ENCODE measurements at places on chromosomes 13 and 19.
A peak's percentile ranks its signal among the peaks of the same experiment; 100 is the strongest.

DNA sequence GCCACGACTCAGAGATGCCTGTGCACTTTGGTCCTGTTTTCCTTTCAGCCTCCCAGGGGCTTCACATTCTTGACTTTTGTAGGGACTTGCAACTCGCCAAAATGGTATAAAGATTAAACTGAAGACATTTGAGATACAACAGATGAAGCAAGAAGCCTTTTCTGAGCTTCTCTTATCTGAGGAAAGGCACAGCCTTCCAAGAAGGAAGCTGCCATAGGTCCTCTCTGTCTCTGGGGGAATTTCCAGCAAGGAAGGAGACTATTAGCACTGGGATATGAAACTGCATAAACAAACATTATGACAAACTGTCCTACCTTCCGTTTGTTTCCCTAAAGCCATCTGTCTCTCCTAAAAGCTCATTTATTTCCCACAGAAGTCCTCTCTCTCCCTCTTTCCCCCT lies 39.3 kb downstream of the TGDS start:
- no peak for DNase-seq

GRCh38 chr19:10290876-10291553 lies 1.3 kb downstream of the ICAM5 start:
- peak; percentile 57 for DNase-seq

- DNase-seq = no peak
Measured at GRCh38 chr13:107941345-107942029, 273.8 kb downstream of the LIG4 start.

DNA sequence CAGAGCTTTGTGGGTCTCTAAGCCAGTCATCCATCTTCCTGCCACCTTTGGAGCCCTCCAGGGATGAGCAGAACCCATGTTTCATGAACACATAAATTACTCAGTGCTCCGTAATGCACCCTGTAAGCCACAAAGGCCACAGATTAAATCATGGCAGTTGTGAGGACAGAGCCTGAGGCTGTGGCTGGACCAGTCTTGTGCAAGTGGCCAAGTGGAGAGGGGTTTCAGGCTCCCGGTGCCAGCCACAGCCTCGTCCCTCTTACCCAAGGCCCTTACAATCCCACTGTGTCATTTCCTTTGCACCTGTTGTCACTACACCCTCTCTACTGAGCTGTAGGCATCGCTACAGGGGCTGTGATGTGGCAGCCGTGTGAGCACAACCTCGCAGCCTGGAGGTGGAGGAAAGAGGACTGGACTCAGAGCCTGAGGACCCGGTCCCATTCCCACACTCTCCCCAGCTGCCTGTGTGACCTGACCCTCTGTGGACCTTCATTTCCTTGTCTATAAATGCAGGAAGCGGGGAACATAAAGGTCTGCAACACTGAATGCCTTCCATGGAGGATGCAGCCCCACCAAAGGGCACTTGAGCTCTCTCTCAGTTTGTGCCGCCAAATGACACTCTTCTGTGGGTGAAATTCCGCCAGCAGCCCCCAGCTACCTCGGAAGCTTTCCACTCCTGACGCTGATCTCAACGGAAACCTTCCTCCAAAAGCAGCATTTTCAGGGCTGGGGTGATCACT lies 792.0 kb downstream of the UQCRFS1 start:
- no peak for DNase-seq

DNA sequence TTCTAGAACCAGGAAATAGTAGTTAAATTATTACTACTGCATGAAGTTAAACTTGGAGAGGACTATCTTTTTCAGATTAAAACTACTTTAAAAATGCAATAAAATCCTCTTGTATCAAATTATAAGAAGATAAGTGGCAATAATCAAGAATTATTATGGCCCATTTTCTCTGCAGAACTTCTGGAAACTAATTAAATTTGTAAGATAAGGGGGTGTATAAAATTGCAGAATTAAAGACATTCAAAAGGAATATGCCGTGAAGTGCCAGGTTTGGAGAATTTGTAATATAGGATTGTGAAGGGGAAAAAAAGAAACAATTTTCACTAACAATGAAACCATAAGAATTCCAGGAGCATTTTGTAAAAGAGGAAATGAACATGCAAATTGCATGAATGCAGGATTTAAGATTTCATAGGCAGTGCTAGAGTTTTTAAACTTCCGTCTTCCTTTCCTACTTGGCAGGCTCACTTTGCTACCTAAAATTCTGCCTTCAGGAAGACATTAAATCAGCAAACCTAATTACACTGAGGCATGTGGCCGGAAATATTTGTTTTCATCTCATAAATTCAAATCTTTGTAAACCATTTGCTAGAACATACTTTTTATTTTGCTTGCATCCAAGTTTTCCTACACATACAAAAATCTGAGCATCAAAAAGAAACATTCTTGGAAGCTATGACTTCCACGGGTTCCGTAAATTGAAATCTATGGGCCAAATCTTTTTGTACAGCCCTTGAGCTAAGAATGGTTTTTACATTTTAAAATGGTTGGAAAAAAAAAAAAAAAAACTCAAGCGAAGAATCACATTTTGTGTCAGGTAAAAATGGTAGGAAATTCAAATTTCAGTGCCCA lies 166.9 kb downstream of the DCLK1 start:
- no peak for DNase-seq

DNA sequence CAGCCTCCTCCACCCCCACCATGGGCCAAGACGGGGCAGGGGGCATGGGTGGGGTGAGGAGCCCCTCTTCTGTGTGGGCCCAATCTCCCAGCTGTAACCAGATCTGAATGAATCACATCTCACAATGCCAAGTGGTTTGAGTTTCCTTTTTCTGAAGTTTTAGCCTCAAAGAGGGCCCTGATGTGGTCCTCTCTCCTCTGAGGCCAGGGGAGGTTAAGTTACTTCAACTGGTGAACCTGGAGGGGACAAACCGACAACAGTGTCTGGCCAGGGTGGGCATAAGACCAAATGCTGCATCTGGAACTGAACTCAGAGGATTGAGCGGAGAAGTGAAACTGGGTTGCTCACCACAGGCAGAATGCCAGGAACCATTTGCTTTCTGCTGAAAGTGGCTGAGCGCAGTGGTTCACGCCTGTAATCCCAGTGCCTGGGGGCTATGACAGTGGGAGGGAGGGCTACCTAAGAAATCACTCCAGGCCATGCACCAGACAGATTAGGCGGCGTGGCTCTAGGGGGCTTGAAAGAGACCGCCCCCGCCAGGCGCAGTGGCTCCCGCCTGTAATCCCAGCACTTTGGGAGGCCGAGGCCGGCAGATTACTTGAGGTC lies 15.4 kb upstream of the IRGC start:
- no peak for DNase-seq
